CD4-positive, alpha-beta T cell treated with Interleukin-10 for 1 hour (primary cell): ENCODE measurements at places on chromosomes 3 and 15.

DNA sequence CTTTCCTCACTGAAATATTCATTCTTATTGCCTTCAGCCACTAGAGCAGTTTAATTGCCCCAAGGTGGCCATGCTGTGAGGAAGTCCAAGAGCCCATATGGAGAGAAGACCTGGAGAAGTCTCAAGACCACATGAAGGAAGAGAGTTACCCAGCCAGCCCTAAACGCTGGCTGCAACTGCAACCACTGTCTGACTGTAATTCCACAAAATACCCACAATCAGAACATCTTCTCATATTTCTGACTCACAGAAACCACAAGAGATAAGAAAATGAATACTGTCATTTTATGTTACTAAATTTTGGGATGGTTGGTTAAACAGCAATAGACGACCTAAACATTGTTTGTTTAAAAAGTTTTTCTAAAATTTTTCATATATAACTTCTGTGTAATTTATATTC is 14.7 kb upstream of the SST start:
- no peak for DNase-seq

DNA sequence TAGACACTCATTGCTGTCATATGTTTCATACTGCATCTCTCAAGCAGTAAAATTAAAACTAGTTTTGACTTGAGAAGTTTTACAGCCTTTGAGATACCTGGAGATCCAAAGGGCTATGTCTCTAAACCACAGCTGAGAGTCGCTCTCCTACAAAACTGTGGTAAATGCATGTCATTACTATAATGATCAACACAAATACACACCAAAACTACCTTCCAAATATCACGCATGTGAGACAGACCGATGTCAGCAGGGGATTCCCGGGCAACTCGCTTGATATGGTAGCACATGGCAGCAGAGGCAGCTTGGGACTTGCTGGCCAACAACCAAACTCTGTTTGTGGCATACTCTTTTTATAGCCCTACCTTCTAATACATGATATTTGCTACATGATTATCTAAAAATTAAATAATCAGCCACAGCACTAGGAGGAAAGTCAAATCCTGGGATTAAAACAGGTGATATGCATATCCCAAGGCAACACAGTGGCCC is 56.3 kb downstream of the PDZRN3 start:
- DNase-seq = no peak

DNA sequence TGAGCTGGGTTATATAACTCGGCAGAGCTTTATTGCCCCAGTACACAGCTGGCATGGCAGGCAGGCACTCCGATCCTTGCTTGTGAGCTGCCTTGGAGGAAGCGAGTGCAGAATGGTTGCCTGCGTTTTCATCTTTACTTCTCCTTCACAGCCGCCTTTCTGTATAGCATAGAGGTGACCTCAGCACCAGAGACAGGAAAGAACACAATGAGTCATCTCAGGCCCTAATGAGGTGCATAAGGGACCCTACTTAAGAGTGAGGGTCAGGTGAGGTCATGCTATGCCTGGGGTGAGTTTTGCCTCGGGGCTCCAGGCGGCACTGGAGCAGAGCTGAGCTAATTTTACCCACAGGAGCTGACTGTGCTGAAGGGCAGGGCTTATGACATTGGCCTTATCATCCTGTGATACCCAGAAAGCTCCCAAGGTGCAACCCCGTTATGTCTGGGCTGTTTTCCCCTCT is 43.5 kb downstream of the LPP start:
- DNase-seq = no peak

DNA sequence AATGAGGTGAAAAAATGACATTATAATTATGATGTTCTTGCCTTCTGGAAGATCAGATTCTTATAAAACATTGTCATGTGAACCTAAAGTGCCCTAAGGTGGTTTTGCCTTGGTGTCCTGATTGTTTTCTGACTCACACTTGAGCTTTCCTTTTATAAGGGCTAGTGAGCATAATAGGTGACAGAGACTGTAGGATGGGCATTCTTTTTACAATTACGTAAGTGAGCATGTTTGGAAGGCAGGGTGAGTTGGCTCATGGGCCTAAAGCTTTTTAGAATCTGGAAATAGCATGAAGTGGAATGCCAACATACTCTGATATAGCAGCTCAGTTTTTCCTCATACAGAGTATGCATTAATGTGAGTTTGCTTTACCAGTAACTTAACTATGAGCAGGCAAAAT is 41.2 kb downstream of the CRYBG3 start:
- DNase-seq = no peak

DNA sequence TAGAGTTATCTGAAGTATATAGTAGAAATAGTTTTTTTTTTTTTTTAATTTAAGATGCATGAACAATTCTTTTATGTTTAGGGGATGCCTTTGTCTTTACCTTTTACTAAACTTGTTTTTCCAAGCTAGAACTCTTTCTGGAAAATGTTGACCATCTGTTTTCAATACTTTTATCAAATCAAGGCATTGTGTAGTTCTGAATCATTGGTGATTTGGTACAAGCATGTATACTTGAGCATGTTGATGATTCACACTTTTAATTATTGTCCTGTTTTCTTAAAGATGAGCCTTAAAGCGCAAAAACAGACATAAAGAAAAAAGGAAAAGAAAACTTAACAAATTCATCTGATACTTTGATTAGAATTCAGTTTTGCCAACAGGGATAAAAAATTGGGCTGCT is 28.3 kb downstream of the PDCD6IP start:
- no peak for DNase-seq

- DNase-seq = no peak
Measured at GRCh38 chr15:82803793-82804574, 1.9 kb downstream of the FSD2 start.
